ENCODE measurements at places on chromosomes 2 and 18. TPM values are rescaled to one million over a fixed set of nuclear protein-coding genes. Genes with fewer than 3 reads are reported as not detected.

The FTCDNL1 gene
- 0.67 TPM for total RNA-seq

The SIX3 gene
- not detected for total RNA-seq

The PID1 gene
- total RNA-seq, result under 0.01 TPM

The IL18R1 gene
- 1.6 TPM for total RNA-seq

The SCN7A gene
- total RNA-seq, result not detected

The GULP1 gene
- total RNA-seq, result 22.2 TPM

The VIT gene
- total RNA-seq, result 1.3 TPM

The NEU2 gene
- total RNA-seq, result not detected

The UPP2 gene
- total RNA-seq, result not detected

The ALPG gene
- total RNA-seq, result not detected

The AOX1 gene
- total RNA-seq, result 10.1 TPM

The ITPRIPL1 gene
- total RNA-seq, result 3.4 TPM

The MTERF4 gene
- total RNA-seq, result 33.7 TPM

The CEP76 gene
- 9.5 TPM for total RNA-seq

The RFTN2 gene
- 5.9 TPM for total RNA-seq

The TEX44 gene
- total RNA-seq, result not detected

The SEPTIN2 gene
- total RNA-seq, result 552 TPM

The ALKAL2 gene
- total RNA-seq, result not detected

The USP37 gene
- 9.1 TPM for total RNA-seq

The CFAP221 gene
- not detected for total RNA-seq

The AGXT gene
- not detected for total RNA-seq

The SLC9A4 gene
- total RNA-seq, result under 0.01 TPM

The GRB14 gene
- total RNA-seq, result 5.9 TPM

The TCF23 gene
- total RNA-seq, result not detected

The NFATC1 gene
- total RNA-seq, result 10.2 TPM

The CHPF gene
- total RNA-seq, result 2.0 TPM

The EML6 gene
- total RNA-seq, result 0.65 TPM

The SLC9A2 gene
- under 0.01 TPM for total RNA-seq

The ERFE gene
- 0.48 TPM for total RNA-seq

The SMYD1 gene
- not detected for total RNA-seq

The INHBB gene
- total RNA-seq, result 6.9 TPM

The TANC1 gene
- 98.1 TPM for total RNA-seq

The IWS1 gene
- total RNA-seq, result 38.4 TPM

The ASIC4 gene
- not detected for total RNA-seq

The PDIA6 gene
- 307 TPM for total RNA-seq
